ENCODE measurements at places on chromosomes 16 and 17. TPM values are rescaled to one million over a fixed set of nuclear protein-coding genes. Genes with fewer than 3 reads are reported as not detected.

Gene TBX6
- 0.79 TPM for polyA plus RNA-seq

DNA sequence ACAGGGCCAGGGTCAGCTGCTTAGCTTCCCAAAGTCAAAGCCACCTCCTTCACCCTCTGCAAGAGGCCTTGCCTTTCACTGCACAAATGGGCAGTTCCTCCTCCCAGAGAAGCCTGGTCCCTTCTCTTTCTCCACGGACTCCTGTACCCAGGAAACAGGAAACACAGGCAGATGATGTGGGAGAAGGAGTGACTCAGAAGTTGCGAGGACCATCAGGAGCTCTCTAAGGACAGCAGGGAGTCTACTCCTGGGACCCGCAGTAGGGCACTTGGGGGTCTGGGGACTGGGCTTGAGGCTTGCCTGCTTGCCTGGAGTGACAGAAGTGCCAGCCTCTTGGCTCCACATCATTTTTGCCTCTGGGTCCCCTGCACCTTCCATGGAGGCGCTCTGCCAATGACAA lies 47.4 kb upstream of the KSR1 start:
- DNase-seq = no peak

- DNase-seq = no peak
Measured at GRCh38 chr16:80914379-80915078, 92.2 kb downstream of the CMC2 start.

DNA sequence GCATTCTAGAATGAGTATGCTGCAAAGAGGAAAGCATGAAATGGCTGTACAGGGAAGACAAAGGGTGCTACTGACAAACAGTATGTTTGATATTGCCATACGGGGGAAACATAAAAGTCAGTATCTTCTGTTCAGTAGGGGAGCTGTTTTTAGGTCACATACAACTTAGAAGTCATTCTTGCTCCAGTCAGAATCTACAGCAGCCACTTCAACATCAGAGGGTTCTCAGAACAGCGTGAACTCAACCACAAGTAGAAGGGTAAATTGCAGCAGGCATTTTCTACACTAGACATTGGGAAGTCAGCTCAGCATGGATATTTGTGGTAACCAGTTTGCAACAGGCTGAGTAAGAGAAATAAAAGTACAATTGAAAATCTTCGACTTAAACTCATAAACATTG lies 1241.8 kb upstream of the GOT2 start:
- DNase-seq = no peak

Gene CPNE2
- 33.9 TPM for polyA plus RNA-seq

GRCh38 chr17:31051506-31051905 lies 43.3 kb upstream of the NF1 start:
- DNase-seq = no peak

DNA sequence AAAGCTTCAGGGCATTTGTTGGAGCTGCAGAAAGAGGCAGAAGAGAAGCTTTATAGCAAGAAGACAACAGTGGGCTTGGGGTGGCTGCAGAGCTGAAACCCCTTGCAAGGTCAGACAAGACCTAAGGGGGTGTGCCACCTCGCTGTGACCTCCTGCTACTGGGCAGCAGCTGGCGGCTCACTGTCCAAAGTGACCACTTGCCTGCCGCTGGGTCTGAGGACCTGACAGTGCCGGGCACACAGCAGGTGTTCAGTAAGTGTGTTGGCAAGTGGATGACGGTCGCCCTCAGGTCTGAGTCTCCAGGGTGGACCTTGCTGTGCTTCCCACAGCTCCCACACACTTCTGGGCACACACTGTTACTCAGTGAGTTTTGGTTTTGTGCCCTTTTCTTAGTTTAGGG lies 336.5 kb downstream of the C16orf95 start:
- DNase-seq = no peak

Gene PRKCB
- polyA plus RNA-seq = 4.3 TPM

Gene CIBAR2
- 0.52 TPM for polyA plus RNA-seq

DNA sequence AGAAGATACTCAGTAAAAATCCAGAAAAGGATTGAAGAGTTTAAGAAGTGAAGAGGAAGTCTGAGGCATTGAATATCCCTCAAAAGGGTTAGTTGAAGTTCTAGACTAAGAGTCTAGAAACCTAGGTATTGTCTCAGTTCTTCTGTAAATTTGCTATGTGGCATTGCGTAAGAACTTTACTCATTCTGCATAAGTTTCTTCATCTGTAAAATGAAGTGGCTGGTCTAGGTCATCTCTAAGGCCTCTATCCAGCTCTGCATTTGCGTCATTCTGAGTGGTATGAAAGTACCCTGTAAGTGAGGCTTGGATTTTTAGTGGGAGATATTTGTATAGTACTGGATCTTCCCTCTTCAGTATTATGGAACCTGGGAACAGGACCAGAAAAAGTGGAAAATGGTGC lies 130.2 kb downstream of the MYO1D start:
- no peak for DNase-seq

- DNase-seq = no peak
Measured at GRCh38 chr17:60535382-60536279, 9.6 kb upstream of the APPBP2 start.

GRCh38 chr17:2051061-2051932 lies 3.6 kb upstream of the HIC1 start:
- DNase-seq = no peak

GRCh38 chr16:72105978-72106377 lies 12.3 kb downstream of the DHX38 start:
- DNase-seq = no peak

Gene DCXR
- polyA plus RNA-seq = 79.3 TPM

DNA sequence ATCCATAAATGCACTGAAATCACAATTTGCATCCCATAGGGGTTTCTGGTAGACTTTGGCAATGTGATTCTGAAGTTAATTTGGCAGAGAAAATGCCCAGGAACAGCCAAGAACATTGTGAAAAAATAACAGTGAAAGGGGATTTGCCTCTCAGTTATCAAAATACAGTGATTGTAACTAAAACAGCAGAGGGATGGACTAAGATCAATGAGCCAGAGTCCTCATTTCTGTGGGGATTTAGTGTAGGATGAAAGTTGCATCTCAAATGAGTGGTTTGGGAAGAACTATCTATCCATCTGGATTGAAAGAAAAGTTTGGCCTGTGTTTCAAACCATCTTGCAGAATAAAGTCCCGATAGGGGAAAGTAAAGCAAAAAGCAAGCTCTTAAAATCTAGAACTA lies 28.1 kb downstream of the MYBBP1A start:
- DNase-seq = no peak

Measured in right renal cortex interstitium (tissue), 3 donors.